ELR (cell line): ENCODE measurements at places on chromosomes 5 and 9.

DNA sequence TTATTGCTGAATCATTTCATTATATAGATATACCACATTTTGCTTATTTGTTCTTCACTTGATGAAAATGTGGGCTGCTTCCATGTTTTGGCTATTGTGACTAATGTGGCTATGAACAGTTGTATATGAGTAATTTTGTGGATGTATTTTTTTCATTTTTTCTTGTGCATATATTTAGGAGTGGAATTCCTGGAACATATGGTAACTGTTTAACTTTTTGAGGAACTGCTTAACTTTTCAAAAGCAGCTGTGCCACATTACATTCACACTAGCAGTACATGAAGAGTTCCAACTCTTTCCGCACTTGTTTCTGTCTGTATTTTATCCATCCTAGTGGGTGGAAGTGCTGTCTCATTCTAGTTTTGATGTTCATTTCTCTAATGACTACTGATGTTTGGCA is 67.8 kb downstream of the JAK2 start:
- DNase-seq = peak; percentile 28

- DNase-seq = no peak
Measured at GRCh38 chr9:98870782-98871557, 63.5 kb downstream of the GALNT12 start.

GRCh38 chr5:112413611-112414010 is 5.5 kb downstream of the EPB41L4A start:
- no peak for DNase-seq

DNA sequence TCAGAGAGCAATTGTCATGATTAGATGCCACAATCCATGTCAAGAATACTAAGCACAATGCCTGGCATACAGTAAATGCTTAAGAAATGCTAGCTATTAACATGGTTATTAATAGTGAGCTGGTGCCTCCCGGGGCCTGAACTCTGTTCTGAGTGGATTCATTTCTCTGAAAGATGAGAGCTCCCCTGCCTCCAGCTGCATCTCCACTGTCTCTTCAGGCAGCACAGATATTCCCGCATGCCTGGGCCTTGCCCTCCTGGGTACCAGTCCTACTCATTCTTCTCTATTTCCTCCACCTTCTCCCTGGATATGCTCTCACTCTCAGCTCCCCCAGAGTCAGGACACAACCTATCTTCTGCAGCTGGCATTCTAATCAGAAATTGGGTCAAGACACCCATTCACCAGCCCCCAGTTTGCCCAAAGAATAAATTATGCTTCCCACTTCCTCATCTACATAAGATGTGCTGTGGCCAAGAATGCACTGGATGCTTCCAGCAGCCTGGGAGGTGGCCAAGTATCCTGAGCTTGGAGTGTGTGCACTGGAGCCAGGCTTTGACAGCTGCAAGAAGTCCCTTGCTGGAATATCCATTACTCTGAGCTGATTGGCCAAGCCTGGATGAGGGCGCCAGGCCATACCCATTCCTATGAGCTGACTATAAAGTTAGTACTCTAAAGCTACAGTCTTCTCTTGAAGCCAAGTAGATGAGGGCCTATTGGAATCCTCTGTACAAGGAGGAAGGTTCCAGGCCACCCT is 669.0 kb downstream of the ACTL7B start:
- no peak for DNase-seq

DNA sequence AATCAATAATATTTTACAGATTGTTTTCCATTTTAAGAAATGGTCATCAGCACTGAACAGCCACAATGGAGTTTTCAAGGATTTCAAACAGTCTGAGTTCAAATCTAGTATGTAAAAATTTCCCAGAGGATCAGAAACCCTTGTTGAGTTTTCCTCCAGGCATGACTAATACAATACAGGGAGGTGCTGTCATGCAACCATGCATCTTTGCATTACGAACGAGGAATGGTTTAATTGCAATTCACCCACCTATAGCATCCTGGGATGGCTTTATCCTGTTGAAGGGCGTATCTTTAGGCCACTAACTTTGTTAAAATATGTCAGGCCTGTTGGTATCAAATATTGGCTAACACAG is 196.4 kb downstream of the EFNA5 start:
- peak; percentile 43 for DNase-seq

GRCh38 chr5:133109655-133110483 is 58.1 kb downstream of the HSPA4 start:
- no peak for DNase-seq

DNA sequence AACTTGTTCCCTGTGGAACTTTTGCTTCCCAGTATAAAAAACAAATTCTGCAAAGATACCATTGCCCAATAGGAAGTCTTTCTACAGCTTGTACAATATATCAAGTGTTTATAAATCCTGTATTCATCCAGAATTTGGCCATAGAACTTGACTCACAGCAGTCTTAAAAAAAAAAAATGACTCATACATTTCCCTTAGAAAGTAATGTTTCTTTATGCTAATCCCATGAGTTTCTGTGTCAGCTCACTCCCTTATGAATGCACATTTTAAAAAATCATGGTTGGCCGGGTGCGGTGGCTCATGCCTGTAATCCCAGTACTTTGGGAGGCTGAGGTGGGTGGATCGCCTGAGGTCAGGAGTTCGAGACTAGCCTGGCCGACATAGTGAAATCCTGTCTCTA is 89.3 kb upstream of the DMRT1 start:
- peak; percentile 96 for DNase-seq

DNA sequence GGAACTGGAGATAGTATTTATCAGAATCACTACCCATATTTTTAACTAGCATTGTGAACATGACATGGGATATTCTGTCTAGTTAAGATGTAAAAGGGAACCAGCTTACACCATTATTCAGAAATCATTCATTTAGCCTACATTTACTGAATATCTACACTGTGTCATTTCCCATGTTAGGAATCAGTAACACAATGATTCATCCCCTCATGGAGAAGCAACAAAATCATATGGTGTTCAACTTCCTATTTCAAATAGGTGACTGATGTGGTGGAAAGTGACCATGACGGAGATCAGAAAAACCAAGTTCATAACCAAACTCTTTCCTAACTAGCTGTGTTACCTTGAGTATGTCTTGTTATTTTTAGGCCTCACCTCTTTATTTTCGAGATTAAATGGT is 550.0 kb upstream of the TUSC1 start:
- DNase-seq = peak; percentile 36

GRCh38 chr5:87627363-87627762 is 214.6 kb upstream of the CCNH start:
- no peak for DNase-seq

DNA sequence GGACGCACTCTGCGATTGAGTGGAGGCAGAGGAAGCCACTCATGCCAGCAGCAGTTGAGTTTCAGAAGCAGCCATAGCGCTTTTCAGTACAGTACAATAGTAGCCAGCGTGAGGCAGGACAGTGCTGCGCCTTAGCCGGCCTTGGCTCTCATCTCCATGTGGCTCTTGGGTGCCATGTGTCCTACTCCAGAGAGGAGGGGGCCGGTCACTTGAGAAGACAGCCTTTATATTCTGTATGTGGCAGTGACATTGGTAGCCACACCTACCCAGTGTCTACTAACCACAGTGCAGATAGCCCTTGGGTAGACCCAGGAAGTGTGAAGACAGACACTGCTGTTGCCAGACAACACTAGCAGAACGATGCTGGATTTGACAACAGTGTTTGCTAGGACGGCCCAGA is 42.3 kb downstream of the FAM78A start:
- DNase-seq = no peak

DNA sequence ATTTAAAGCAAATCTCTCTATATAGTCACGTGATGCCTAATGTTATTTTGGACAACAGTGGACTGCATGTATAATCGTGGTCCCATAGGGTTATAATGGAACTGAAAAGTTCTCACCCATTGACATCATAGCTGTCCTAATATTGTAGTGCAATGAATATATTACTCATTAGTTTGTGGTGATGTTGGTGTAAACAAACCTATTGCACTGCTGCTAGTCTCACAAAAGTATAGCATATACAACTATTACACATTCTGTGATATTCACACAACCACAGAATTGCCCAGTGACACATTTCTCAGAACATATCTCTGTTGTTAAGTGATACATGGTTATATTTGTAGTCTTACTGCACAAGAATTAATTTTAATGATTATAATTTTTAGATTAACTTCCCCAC is 37.7 kb downstream of the IPO11 start:
- peak; percentile 32 for DNase-seq

DNA sequence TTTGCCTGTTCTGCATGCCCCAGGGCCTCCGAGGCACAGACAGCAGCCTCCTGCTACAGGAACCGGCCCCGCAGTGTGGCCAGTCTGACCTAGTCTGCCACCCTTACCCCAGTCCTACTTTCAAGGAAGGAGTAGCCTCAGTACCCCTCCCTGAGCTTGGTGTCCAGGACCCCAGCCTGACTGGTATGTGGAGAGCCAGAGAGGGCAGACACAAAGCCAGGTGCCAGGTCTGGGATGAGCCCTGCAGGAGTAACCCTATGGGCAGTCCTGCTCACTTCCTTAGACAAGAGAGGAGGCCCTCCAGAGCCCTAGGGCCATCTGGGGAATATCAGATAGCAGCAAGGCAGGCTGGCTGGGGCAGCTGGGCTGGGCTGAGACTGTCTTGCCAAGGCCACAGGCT is 67.8 kb downstream of the NRG2 start:
- no peak for DNase-seq

DNA sequence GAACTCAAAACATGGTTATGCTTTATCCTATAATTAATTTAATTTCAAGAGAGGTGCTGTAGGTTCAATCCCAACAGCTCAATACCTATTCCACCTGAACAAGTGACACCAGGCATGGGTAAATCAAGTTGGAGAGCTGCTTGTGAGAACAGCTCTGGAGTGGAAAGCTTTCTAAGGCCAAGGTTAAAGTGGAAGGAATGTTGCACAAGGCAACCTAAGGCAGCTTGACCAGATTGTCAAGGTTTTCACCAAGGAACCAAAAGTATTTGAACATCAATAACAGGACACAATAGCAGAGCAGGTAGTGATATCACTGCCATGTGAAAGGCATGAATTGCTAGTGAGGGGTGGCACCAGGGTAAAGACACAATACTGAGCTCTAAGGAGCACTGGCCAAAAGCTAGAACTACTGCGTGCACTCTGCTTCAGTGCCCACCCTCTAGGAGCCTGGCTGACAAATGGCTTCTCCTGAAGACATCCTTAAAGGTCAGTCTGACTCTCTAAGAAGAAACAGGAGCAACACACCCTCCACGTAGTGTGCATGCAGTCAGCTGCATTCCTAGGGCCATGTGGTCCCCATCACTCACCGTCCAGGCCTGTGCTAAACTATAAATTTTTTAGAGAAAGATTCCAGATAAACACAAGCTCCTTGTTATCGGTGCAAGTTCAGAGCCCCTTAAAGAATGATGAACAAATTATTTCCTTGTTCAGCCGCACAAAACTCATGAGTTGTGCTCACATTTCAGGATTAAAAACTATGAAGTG is 677.7 kb upstream of the KLF4 start:
- DNase-seq = no peak

- DNase-seq = no peak
Measured at GRCh38 chr9:23551311-23551721, 274.7 kb downstream of the ELAVL2 start.

DNA sequence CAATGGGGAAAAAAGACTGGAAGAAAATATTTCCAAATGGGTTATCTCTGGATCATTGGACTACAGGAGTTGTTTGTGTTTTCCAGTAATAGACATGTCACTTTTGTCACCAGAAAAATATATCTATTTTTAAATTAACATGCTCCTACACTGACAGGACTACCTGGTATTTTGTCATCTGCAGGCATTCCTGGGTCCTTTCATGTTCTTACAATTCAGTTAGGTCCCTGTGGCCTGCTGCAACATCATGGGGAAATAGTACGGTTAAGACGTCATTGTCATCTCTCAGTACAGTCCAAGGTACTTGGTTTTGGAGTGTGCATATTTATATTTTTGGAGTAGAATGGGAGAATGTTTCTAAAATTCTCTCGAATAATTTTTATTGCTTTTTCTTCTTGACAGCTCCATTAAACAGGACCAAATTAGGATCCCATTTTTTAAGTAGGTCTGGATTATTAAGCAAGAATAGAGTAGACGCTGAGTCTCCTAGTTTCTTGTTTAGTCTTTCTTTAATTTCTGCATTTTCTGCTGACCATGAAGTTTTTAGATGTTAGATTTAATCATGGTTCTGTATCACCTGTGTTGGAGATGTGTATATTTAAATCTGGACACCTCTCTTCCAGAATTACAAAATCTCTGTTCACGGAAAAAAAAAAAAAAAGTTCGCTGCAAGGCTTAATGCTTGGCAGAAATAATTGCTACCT is 46.9 kb downstream of the SLC22A5 start:
- no peak for DNase-seq

- DNase-seq = no peak
Measured at GRCh38 chr5:116564312-116564711, 10.3 kb downstream of the SEMA6A start.

- DNase-seq = peak; percentile 89
Measured at GRCh38 chr5:107542428-107542827, 128.3 kb downstream of the EFNA5 start.

DNA sequence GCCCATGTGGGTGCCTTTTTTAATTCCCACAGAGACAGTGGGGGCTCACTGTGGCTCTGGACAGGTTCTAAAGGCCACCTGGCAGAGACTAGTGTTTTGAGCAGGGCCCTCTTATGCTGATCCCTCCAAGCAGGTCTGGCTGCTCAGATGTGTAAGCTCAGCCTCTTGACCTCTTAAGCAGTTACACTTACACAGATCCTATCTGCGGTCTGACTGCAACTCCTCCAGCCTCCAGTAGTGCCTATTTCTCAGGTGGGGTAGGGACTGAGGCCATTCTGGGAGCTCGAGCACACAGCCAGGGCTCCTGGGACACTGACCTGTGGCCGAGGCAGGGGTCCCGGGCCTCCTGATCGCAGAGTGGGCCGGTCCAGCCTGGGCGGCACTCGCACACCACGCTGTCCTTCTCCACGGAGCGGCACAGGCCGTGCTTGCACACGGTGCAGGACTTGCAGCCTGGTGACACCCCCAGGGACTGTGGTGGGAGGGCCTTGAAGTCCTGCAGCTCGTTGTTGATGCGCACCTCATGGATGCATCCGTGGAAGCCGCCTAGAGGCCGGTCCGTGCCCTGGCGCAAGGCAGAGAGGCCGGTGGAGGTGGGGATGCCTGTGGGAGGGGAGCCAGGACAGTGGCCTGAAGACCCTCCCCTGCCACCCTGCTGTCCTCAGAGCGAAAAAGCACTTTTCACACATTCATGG is 91.9 kb upstream of the PANK3 start:
- no peak for DNase-seq

DNA sequence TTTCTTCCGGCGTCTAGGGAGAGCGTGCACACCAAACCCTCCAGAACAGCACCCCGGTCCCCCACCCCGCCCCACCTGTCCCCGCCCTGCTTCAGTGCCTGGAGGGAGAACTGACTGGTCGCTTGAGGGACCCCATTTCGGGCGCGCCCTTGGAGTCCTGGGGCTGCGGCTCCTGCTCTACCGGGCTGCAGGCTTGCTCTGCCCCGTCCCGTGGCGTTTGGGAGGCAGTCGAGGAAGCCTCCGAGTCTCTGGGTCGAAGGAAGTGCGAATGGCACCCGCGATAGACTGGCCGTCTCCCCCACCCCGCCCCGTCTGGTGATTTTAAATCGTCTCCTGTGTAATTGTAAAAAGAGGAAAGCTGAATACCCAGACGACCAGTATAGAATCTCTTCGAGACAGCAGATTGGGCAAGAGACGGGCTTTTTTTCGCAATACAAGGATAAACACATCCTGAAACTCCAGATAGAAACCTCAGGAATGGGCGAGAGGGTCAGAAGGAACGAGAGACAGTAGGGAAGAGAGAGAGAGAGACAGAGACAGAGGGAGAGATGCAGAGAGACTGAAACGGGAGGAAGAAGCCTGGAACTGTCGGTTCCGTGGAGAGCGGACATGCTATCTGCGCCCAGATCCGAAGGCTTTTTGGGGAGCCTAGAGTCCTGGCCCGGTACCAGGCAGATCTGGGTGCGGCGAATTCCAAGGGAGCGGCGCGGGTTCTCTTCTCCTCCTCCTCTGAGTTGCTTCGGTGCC is 9.9 kb downstream of the PRDM6 start:
- DNase-seq = no peak
